ENCODE measurements at places on chromosomes 5 and 9.

DNA sequence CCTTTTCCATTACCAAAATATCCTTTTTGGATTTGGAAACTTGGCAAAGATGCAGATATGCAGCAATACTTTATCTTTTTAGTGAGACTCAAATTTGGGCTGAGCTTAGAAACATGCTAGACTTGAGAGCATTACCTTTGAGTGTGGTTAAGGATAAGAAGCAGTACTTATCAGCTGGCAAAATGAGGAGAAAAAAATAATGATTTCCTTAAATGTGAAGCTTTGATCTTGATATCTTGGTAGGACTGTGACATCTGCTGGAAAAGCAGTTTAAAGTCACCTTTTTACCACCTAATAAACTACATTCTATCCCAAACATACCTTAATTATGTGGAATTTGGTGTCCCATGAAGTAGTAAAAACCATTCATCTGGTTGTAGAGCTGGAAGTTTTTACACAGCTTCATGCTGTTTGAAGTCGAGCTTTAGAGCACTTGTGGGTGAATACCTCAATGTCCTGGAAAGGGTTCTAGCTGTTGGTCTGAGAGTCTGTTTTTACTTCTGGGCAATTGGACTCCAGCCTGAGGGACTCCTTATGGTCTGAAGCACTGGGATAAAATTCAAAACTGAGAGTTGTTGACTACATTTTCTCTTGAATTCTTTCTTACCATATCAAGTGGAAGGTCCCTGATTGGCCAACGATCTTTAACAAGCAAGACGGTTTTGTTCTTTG is 53.4 kb downstream of the LRRC70 start:
- DNase-seq = no peak

DNA sequence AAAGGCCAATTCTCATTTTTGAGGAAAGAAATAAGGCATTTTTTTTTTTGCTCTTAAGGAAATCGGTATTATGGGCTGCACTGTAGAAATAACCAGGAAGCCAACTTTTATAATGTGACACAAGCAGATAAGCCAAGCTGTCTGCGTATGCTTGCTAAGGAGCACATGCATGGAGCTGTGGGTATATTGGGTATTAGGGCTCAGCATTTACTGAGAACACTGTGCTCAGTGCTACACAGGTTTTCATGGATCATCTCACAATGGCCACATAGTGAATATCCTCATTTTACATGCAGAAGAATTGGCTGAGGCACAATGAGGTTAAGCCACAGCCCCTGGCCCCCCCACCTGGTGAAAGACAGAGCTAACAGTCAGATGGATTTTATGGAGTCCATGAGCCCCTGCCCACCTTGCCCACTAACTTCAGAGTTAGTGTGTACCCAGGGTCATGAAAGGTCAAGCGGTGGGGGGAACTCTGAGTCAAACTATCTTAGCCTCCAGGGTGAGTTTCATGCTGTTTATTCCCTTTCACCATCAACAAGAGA is 204.8 kb downstream of the SPATA31A6 start:
- no peak for DNase-seq

DNA sequence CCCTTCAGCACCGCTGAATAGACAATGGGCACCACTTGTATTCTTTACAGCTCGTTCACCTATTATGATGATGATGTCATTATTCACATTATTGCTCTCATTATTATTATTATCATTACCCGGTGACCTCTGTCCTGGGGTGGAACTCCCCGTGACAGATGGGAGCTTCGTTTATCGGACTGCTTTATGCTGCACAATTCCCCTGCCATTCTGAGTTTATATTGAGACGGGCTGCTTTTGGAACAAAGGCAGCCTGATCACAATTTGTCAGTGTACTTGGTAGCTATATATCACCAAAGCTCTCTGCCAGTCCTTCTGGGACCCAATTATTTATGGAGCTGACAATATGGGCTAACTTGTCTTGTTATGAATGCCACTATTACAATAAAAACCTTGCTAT is 1145.6 kb upstream of the WWC1 start:
- DNase-seq = no peak

DNA sequence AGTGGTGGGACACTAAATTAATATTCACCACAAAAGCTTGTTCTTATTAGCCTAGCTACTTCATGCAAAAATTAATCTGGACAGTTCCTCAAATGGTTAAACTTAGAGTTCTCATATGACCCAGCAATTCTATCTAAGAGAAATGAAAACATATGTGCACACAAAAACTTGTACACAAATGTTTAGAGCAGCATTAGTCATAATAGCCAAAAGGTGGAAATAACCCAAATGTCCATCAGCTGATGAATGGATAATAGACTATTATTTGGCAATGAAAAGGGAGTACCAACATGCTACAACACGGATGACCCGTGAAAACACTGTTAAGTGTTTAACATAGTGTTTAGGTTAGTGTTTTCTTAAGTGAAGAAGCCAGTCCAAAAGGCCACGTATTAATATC is 32.8 kb upstream of the TNIP1 start:
- DNase-seq = no peak

DNA sequence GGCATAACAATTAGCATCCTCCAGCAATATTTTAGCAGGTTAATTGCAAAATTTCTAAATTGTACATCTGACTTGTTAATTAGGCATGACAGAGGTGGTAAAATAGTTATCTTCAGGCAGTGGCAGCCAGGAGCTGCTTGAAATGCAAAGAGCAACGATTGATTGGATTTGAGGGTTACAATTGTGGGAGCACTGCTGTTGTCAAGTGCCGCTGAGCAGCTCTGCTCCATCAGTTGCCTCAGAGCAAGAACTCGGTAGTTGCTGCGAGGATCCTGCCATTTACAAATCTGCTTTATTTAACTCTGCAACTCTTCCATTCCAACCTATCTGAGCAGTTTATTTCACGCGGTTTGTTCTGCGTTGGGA is 12.6 kb downstream of the PBX3 start:
- DNase-seq = no peak

- DNase-seq = no peak
Measured at GRCh38 chr9:17367035-17367434, 211.8 kb upstream of the SH3GL2 start.

All from right forelimb (tissue), 1 donor.